Thoracic aorta (tissue), 2 donors: ENCODE measurements at places on chromosomes 3 and 15. TPM values are rescaled to one million over a fixed set of nuclear protein-coding genes. Genes with fewer than 3 reads are reported as not detected.

DNA sequence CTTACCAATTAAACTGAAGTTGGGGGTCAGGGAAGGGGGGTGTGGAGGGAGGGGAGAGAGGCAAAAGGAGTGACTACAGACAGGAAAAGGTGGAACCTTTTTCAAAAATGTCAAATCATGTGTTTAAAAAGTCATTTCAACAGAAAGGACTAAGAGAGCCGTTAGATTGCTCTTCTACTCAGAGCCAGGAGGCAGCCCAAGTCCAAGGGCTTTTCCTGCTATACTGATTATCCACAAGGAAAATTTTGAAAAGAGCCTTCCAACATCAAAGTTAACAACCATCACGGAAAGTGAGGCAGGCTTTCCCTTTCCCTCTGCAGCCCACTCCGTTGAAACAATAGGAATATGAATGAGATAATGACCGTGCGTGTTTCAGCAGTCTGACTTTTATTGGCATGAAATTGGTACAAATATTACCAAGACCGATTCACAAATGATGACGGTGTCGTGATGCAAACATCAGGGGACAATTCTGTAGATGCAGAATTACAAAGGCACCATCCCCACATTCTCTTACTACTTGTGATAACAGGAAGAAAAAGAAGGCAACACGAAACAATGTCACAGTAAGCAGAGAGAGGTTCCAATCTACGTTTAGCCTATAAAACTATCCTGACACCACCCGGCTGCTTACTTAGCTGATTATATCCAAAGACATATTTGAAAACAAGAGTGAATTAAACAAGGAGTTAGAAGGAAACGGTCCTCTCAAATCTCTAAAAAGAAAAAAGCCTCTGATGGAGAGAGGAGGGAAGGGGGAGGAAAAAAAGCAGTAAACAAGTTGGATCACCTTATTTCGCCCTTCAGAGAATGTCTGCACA lies 453.7 kb downstream of the FOXP1 start:
- DNase-seq = no peak

- DNase-seq = no peak
These were observed 12.3 kb upstream of the PCSK6 start for GRCh38 chr15:101501703-101502373.

- DNase-seq = no peak
These were observed 763 bp upstream of the ZIC4 start for GRCh38 chr3:147407114-147407497.

DNA sequence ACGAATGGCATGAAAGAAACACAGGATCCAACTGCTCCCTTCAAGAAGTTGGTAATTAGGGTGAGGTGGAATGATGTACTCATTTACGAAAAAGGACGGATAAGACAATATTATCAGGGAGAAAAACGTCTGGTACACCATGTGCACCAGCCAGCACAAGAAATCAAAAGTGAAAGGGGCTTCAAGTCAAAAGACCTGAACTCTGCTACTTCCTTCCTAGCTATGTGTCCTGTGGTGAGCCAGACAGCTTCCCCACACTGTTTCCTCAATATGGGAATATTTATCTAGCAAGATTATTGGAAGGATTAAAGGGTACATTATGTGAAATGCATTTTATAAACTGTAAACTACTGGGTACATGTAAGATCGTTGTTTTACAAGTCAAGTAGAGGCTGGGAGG lies 33.9 kb downstream of the RAB27A start:
- no peak for DNase-seq

GRCh38 chr15:28456476-28457395 lies 76.0 kb downstream of the GOLGA8G start:
- DNase-seq = no peak

DNA sequence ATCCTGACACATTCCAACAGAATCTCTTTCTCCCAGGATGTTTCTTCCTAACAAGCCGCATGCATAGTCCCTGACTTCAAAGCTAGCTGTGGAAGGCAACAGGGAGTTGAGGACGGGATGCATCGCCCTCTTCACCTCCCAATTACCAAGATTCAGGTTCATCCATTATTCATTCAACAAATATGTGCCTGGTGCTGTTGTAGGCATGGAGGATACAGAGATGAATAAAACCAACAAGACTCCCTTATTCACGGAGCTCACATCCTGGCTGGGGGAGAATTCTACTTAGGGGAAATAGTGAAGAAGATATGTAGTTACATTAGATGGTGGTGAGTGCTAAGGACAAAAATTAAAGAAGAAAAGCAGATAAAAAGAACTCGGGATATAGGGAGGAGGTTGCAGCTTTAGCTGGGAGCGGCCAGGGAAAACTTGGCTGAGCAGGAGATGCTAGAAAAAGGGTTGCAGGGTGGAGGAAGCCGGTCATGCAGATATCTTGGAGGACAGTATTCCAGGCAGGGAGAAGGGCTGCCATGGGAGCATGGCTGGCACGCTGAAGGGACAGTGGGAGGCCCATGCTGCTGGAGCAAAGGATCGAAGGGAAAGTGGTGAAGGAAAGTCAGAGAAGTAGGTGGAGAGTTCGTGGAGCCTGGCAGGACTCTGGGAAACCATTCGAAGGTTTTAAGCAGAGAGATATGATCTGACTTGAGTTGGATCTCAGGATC lies 5.0 kb downstream of the ITGB5 start:
- no peak for DNase-seq

DNA sequence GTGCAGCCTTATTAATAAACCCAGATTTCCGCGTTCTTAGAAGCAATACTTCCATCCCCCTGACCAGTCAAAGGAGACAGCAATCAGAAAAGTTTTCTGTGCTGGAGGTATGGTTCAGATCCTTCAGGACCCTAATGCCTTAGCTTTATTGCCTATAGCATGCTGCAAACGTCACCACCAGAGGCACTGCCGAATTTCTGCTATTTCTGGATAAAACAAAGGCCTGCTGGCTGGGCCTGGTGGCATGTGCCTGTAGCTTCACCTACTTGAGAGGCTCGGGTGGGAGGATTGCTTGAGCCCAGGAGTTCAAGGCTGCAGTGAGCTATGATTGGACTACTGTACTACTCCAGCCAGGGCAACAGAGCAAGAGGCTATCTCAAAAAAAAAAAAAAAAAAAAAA lies 407.2 kb downstream of the FOXP1 start:
- DNase-seq = no peak

DNA sequence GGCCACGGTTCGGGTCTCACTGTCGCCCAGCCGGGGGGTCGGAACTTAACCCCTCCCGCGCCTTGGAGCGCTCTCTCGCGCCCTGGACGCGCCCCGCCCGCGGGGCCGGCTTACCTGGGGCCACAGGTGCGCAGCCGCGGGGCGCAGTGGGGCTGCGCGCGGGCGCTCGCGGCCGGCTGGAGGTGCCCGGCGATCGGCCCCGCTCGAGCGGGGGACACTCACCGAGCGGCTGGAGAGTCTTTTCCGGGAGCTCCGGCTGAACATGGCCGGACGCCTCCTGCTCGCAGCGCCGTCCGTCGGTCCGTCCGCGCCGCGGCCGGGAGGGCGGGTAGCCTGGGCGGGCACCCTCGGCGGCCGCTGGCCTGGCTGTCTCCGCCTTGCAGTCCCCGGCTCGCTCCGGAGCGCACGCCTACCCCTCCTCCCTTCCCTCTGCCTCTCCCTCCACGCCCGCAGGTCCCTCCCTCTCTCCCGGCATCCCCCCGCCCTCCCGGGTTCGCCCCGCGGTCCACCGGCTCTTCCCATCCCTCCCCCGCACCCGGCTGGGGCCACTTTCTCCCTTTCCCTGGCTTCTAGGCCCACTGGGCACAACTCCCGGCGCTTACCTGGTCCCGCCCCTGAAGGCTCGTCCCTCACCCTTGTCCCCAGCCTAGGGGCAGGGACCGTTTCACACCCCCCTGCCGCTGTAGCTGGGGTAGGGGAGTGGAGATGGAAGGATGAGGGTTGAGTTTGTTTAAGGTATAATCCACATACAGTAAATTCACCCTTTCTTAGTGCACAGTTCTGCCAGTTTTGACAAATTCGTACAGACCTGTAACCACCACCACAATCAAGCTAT lies 220.1 kb upstream of the PRICKLE2 start:
- no peak for DNase-seq

- no peak for DNase-seq
These were observed 655.2 kb downstream of the DIPK2A start for GRCh38 chr3:144626835-144627234.

DNA sequence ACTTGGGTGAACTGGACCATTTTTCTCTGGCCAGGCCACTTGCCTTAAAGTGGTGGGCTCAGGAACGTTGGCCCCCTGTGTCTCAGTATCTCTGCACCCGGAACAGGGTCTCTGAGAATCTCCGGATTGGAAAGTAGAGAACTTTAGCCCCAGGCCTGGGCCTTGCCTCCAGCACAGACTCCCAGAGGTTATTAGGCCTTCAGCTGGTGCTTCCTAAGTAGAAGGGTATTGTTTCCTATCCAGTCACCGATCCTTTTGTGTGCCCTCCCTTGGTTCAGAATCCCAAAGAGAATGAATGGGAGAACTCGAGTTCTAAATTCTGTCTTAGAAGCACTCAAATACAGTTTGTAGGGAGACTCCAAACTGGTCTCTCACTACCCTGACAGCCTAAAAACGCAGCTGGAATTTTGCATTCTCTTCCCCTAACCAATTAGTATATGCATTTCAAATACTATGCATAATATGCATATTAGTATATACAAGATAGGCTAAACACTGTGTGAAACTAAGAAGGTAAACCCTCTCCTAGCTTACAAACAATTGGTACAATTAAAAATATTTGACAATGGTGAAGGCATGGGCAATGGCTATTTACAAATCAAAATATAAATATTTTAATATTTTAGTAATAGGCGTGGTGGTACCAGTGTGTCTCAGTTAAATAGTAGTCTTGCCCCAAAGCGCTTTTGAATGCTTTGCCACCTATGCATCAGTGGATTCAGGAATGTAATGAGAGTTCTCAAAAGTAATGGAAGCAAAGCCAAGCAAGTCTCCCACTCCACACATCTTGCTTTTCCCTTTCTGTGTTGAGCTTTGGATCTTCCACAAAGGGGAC lies 48.5 kb upstream of the SLC4A7 start:
- no peak for DNase-seq

DNA sequence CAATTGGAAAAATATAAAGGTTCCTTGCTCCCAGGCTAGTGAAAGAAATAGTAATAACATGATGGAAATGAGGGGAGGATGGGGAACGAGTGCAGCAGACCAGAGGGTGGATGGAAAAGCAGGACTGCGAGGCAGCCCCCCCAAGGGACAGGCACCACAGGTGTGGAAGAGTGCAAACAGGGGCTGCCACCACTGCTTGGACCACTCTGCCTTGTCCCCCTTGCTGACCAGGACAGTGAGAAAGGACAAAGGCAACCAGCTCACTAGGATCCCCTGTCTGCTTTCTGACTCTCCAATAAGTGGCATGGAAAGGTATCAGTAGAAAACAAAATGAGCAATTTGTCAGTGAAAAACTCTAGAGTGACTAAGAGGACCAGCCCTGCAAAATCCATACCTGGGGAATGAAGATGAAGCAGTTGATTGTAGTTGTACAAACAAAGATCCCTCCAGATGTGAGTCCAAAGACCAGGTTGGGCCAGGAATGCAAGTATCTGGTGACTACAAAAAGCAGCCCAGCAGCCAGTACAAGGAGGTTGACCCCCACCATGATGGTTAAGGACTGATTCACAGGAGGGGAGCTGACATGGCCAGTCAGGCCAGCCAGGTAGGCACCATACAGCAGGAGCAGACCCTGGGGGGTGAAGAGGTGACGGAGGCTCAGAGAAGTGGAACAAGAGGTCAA lies 86.6 kb upstream of the GSK3B start:
- no peak for DNase-seq

DNA sequence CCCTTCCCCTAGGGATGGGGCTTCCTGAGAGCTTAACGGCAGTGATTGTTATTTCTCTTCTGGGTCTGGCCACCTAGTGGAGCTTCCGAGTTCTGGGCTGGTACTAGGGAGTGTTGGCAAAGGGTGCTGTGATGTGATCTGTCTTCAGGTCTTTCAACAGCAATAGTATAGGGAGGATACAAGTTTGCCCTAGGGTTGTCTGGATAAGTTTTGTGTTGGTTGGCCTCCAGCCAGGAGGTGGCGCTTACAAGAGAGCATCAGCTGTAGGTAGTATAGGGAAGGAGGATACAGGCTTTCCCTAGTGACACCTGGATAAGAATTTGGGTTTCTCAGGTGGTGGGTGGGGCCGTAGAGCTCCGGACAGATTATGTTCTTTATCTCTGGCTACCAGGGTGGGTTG lies 19.2 kb upstream of the CPOX start:
- no peak for DNase-seq

GRCh38 chr15:82135638-82136037 lies 89.8 kb upstream of the MEX3B start:
- DNase-seq = no peak

GRCh38 chr15:59699810-59700431 lies 10.8 kb upstream of the BNIP2 start:
- DNase-seq = no peak

DNA sequence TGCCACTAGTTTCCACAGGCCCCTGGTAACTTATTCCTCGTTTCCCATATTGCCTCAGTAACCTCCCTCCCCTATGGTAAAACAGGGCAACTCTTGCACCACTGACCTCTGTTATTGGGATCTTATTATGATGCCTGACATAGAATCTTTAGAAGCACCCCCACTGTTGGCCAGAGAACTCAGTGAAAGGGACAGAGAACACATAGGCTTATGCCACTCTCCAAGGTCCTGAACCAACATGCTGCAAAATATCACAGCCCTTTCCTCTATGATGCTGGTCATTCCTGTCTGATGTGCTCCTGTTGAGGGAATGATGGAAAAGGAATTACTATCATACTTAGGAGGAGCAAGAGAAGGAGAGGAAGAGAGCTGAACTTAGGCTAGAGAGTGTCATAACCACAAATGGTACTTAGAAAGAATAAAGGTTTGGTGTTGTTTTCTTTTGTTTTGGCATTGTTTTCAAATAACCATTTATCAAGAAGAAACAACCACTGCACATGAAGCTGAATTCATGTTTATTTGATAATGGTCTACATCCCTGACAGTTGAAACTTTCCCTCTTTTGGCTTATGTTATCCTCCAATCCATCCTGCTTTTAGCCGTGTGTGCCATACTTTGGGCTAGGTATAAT lies 330.2 kb downstream of the EPHB1 start:
- DNase-seq = no peak

The AKAP13 gene
- 273 TPM for total RNA-seq

The MYRIP gene
- 1.5 TPM for total RNA-seq

The RHOV gene
- total RNA-seq = not detected

The SLC6A6 gene
- total RNA-seq = 45.5 TPM

The CLRN1 gene
- total RNA-seq = not detected

The FBXO40 gene
- not detected for total RNA-seq

The ATP13A5 gene
- not detected for total RNA-seq

The PIGZ gene
- 17.4 TPM for total RNA-seq

The MST1R gene
- total RNA-seq = 3.7 TPM

The ZKSCAN7 gene
- total RNA-seq = 5.4 TPM

The LRTM1 gene
- total RNA-seq = not detected
